ENCODE measurements at places on chromosomes 1 and 21.

DNA sequence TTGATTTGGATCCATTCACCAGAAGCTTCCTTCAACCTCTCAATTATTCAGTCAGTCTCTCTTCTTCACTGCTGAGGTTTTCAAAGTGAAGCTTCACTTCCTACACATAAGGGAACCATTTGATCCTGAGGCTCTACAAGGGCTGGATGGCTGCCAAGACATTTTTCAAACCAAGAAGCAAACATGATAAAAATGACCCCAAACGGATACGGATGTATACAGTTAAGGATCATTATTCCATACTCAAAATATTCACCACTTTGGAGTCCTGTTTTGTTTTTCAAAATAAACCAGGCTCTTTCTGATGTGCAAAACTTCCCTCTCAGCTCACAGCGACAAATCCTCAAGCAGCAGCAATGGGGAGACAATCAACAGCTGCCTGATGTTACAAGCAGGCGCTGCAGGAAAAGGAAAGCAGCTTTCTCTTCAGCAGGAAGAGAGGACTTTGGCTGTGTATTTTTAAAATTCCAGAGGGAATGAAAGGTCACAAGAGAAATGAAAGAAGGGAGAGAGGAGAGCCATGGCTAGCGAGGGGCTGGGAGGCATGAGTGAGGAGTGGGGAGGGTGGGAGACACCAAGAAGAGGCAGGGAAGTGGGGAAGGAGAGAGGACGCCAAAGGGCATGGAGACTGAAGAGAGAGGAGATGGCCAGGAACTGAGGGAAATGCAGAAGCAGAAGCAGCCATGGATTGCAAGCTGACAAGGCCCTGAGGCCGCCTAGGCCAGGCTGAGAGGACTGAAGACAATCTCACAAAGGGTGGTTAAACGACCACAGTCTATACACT, 145.4 kb downstream of the SLC45A1 start:
- DNase-seq = peak; percentile 79

- DNase-seq = peak; percentile 95
These were observed at the start of gene WDR26 for GRCh38 chr1:224434691-224435317. TSS of gene WDR26 (minus strand) at chr1:224434797.

DNA sequence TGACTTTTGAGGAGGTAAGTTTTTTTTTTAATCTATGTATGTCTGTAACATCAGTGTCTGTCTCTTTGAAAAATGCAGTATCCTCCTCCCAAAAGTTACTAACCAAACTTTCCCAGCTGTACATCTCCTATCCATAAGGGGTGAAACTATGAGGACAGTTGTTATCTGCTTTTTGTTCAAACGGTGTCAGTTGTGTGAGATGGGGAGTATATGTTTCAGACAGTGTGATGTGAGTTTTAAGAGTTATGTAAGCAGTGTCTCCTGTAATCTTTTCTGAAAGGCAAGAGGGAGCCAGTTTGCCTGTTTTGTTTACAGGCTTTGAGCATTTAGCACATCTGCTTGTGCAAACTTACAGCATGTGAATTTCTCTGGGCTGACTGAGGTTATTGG, 34.8 kb upstream of the CACYBP start:
- DNase-seq = peak; percentile 49

- no peak for DNase-seq
These were observed 49.9 kb downstream of the COL11A1 start for GRCh38 chr1:103058391-103058790.

GRCh38 chr21:41953249-41953830, 478 bp downstream of the C2CD2 start:
- DNase-seq = no peak

DNA sequence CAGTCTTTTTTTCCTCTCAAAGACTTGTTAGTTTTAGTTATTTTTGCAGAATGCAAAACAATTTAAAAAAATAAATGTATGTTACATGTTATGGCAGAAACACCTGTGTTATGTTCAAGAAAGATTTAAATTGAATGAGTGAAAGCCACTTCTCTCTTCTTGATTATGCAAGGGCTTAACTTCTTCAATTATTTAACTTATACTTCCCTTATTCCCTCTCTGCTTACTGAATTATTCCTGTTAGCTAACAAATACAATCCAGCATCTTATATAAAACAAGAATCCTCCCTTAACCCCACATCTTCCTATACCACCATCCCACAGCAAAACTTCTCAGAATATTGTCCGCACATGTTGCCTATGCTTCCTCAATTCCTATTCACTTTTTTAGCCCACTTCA, 10.7 kb upstream of the FCER1A start:
- no peak for DNase-seq

DNA sequence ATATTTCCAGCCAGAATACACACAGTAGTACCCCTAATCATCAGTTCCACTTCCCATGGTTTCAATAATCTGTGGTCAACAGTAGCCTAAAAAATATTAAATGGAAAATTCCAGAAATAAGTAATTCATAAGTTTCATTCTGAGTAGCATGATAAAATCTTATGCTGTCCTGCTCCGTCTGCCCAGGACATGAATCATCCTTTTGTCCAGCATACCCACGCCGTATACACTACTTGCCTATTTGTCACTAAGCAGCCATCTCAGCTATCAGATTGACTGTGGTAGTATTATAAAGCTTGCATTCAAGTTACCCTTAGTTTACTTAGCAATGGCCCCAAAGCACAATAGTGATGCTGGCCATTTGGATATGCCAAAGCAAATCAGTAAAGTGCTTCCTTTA, 118.7 kb downstream of the SLC5A9 start:
- no peak for DNase-seq

DNA sequence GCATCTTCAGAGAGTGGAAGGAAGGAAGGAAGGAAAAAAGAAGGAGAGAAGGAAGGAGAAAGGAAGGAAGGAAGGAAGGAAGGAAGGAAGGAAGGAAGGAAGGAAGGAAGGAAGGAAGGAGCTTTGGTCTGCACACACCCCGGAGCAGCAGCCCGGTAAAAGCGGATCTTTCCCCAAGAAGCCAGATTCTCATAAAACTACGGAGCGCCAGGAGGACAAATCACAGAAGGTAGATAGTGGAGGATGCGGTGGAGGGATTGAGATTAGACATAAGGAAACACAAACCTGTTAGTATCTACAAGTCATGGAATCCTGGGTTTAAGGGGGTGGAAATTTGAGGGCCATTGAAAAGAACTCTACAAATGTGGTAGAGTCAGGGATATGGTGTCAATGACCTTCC, 36.7 kb downstream of the PAX7 start:
- DNase-seq = no peak

DNA sequence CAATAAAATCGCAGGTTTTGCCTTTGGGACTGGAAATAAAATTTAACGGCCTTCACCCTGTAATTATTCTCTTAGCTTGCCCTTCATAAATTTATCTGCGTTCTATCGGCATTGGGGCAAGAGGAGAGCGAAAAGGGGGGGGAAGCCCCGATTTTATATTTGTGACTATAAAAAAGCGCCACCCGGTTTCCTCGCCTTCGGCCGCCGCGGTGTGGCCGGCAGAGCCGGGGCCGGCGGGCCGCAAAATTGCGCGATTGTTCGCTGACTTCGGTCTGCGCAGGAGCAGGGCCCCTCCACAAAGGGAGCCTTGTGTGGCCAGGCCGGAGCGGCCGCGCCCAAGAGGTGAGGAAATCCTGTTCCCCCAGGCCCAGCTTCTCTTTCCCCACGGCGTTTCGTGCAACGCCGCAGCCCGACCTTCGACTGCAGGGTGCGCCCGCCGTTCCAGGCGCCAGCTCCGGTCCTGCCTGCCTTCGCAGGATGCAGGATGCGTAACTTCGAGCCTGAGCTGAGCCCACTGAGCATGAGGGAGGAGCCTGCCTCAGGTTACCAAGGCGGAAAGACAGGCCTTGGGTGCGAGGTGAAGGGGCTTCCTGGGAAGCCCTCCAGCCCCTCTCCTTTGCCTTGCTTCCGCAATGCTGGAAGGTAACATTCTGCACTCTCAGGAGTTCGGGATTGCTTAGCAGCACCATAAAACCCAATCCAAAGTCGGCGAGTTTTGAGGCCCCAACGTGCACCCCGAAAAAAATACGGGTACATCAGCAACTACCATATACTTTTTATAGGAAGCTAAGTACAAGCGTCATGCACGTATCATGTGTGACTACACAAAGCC, 4.9 kb upstream of the TBX15 start:
- DNase-seq = no peak

- DNase-seq = peak; percentile 43
These were observed 177.6 kb upstream of the OLFM3 start for GRCh38 chr1:102174259-102174863.

DNA sequence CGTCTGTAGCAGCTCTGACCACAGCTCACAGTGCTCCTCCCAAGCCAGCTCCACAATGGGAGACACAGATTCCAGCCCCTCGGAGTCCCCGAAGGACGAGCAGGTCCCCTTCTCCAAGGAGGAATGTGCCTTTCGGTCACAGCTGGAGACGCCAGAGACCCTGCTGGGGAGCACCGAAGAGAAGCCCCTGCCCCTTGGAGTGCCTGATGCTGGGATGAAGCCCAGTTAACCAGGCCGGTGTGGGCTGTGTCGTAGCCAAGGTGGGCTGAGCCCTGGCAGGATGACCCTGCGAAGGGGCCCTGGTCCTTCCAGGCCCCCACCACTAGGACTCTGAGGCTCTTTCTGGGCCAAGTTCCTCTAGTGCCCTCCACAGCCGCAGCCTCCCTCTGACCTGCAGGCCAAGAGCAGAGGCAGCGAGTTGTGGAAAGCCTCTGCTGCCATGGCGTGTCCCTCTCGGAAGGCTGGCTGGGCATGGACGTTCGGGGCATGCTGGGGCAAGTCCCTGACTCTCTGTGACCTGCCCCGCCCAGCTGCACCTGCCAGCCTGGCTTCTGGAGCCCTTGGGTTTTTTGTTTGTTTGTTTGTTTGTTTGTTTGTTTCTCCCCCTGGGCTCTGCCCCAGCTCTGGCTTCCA, 22.9 kb upstream of the VPS13D start:
- no peak for DNase-seq

GRCh38 chr1:212045981-212046380, 10.4 kb downstream of the DTL start:
- DNase-seq = no peak

DNA sequence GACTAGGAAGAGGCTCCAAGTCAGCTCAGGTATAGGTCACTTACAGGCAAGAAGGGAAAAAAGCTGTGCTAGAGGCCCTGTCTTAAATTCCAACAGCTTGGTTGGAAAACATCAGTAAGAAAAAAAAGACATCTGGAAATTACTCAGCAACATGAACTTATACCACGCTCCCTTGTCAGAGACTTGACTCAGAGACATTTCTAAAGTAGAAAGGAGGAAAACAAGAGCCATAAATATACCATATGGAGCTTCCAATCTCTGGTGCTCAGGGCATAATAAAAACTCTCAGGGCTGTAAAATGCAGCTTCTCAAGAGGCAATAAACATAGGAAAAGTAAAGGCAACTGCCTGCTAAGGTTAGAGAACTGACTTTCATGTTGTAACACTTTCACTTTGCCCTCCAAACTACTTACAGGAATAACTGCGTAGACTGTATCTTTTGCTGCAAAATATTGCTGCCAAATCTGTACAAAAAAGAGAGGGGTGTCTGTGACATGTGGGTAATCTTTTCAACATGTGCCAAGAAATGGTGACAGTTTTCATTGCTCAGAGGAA, 14.7 kb downstream of the ATPAF1 start:
- DNase-seq = no peak
